ENCODE measurements at places on chromosomes 16 and 17.
A peak's percentile ranks its signal among the peaks of the same experiment; 100 is the strongest.

DNA sequence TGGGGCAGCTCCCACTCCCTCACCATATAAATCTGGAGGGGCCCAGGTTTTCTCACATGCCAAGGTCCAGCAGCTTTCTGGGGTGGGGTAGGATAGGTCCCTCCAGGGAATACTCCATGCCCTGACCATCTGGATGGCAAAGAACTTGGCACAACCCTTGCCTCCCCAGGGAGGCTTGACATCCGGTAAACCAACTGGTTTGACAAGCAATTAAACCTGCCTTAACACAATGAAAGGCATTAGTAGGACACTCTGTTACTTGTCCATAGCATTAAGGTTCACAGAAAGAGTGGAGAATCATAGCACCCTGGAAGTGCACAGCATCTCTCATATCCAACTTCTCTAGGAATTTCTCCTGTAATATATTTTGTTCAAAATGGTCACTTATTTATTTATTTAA, 63.9 kb upstream of the MAF start:
- DNase-seq, result no peak

DNA sequence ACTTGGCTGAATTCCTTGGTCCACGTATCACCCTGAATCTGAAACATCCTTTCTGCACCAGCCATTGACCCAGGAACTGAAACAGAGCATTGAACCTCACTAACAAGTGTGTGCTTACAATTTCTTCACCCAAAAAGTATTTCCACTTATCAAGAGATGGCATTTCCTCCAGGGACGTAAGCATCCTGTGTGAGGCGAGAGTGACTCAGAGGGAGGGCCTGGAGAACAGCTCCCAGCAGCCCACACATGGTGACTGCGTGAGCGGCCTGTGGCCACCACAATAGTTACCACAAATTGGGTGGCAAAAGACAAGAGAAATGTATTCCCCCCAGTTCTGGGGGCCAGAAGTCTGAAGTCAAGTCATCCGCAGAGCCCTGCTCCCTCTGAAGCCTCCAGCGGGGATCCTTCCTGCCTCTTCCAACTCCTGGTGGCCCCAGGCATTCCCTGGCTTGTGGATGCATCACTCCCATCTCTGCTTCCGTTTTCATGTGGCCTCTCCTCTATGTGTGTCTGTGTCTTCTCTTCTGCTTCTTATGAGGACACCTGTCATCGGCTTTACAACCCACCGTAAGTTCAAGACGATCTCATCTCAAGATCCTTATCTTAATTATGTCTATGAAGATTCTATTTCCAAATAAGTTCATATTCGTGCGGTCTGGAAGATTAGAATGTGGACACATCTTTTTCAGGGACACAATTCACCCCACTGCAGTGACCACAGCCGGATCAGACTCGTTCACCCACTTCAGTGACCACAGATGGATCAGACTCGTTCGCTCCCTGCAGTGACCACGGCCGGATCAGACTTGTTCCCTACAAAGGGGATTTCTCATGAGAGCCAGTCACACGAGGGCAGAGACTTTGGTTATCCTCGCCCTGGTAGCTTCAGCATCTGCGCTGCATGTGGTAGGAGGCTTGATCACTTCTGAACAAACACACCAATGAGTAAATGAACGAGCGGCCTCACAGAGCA, 122.6 kb upstream of the FOXF1 start:
- peak; percentile 51 for DNase-seq

- no peak for DNase-seq
These were observed 7.5 kb downstream of the DCAKD start for GRCh38 chr17:45043813-45044540.

DNA sequence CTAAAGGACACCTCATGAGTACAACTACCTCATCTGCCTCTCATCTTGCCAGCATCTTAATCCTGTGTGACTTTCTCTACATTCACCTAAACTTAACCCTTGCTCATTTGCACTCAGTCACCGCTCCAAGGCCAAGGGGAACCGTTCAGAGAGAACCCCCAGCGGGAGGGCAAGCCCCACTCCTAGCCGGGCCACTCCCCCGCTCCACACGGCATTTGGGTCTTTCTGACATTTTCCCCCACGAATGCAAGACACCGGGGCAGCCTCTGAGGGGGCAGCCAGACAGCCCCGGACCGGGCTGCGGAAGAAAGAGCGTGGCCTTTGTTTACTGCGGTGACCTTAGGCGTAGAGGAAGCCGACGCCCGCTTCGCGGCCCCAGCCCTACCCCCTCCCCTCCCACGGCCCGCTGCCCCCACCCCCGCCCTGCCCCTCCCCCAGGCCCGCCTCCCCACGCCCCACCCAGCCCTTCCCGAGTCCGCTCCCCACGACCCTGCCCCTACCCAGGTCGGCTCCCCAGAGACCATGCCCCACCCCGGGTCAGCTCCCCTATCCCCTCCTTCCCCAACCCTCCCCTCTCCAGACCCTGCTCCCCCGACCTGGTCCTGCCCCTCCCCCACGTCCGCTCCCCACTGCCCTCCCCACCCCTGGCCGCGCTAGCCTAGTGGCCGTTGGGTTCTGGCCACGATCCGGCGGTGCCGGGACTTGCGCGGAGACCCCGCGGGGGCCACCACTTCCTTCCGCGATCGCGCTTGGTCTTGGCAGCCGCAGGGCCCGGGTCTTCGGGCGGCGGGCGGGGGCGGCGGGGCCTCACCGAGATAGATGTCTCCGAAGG, 789 bp downstream of the CSNK1D start:
- DNase-seq, result peak; percentile 65

DNA sequence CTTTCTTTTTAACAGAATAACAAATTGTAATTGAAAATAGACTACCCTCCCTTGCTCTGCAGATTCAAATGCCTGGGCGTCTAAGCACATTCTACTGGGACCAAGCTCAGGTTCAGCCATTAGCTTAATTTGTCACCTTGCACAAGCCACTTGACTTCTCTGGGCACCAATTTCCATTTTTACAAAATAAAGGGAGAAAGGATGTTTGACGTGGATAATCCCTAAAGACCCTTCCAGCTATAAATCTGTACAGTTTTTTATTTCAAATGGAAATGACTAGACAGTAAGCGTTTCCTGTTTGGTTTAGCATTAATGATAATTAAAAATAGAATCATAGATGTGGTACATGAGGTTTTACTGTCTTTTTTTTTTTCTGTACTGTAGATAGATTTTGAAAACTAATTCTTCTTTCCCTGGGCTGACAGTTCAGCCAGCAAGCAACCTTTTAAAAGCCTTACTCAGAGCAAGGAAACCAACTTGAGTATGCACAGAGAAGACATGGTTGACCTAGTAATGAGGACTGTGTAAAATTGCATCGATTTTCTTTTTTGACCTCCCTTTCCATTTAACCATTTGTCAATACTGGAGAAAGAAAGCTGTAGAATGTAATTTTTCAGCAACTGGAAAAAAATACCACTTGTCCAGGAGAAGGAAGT, 1329.5 kb upstream of the CDH8 start:
- DNase-seq, result no peak
